Fibroblast of skin of right quadriceps (primary cell): ENCODE measurements at places on chromosomes 16 and 17.

- no peak for DNase-seq
These were observed 75.4 kb downstream of the DNAH3 start for GRCh38 chr16:21075252-21075651.

GRCh38 chr16:73049511-73049910 is 1.6 kb upstream of the ZFHX3 start:
- no peak for DNase-seq

DNA sequence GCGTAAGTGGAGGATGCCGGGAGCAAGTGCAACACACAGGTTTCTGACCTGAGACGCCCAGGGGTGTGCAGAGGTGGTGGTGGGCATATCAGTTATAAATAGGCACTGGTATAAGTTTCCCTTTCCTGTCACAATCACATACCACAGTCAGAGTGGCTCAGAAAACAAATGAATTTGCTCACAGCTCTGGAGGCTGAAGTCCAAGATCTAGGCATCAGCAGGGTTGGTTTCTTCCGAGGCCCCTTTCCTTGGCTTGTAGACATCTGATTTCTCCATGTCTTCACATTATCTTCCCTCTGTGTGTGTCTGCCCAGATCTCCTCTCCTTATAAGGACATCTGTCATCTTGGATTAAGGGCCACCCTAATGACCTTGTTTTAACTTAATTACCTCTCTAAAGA is 250.5 kb upstream of the TNRC6C start:
- DNase-seq = no peak

GRCh38 chr16:88343271-88343791 is 39.4 kb upstream of the ZNF469 start:
- no peak for DNase-seq

- peak; percentile 26 for DNase-seq
These were observed 16.9 kb downstream of the DOC2B start for GRCh38 chr17:164303-165235.

GRCh38 chr17:588519-588918 is 126.1 kb downstream of the VPS53 start:
- no peak for DNase-seq

DNA sequence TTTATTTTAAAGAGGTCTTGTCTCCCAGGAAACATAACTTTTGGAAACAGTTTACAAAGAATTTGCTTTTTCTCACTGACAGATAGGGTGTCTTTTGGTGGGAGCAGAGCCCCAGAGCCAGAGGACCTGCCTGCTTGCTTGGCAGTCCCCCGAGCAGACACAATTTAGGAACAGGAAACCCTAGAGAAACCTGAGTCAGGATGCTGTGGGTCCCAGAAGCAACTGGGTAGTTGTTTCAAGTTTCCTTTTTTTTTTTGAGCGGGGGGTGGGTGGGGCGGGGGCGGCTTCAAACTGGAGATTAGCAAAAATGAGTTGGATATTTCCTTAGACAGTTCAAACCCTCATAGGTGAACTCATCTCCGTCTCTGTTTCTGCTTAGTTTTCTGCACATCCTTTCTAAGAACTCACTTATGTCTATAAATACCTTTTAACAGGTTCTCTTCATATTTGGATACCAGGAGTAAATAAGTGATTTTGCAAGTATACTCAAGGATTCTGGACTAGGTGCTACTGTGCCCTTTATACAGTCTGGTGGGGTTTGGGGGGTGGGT is 135.1 kb downstream of the PRKCA start:
- peak; percentile 15 for DNase-seq

GRCh38 chr16:56347670-56348069 is 77.7 kb downstream of the AMFR start:
- DNase-seq = no peak

- DNase-seq = peak; percentile 37
These were observed 4.8 kb upstream of the SHISA9 start for GRCh38 chr16:12896562-12896961.

DNA sequence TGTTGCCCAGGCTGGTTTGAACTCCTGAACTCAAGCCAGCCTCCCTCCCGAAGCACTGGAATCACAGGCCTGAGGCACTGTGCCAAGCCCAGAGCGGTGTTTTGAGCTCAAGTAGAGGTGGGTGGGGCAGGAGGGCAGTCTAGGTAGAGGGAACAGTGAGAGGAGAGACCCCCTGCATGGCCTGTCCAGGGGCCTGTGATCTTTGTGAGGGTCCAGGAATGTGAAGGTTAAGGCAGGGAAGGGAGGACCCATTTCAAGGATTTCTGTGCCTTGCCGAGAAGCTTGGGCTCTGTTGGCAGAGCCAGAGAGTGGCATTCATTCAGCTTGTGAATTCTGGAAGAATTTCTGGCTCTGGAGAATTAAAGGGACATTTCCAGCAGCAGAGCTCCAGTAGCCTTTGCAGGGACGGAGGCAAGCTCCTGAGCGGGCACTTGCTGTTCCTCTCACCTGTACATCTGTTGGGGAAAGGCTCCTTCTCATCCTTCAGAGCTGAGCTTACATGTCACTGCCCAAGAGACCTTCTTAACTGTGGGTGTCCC is 2.7 kb downstream of the WWOX start:
- DNase-seq = no peak

DNA sequence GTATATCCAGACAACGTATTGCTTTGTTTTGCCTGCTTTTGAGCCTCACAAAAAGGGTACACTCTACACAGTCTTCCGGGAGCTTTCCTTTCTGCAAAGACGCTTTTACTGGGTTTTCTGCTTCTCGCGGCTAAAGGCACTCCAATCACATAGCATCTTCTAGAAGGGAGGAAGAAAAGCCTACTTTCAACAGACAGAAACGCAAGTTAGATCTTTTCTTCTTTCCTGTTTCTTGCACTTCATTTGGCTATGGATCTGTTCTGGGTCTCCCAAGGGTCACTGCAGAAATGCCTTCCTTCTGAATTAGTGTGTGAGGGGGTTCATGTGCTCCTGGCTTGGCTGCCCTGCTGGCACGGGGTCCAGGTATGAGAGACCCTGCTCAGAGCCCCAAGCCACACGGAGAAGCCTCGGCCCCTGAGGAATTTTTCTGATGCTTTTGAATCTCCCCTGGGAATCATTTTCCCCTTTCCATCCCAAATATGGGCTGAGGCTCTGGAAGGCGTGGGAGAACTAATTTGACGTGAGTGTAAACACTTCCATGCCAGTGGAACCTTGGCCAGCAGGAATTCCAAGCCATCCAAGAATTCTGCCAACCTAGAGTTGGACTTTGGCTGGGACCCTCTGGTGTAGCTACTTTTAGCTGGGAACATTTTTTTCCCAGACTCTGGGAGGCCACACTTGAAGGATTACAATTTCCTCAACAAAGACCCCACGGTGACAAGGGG is 49.6 kb upstream of the NKD1 start:
- DNase-seq = peak; percentile 20
